ENCODE measurements at places on chromosomes 2 and 18.

DNA sequence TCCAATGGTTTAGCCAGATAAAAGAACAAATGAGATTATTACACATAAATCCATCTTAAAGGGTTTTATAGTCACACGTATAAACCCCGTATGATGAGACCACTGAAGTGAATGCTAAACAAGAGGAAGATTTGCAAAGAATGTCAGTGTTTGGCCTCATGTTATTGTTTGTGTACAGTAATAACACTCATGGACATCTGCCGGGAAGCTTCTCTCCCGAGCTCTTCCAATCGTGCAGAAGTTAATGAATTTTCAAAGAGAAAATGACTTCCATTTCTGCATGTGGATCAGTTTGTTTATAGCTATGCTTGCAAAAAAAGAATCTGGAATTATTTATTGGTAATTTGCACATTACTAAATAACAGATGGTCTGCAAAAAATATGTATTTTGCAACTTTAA lies 88.5 kb upstream of the APCDD1 start:
- DNase-seq = no peak

- DNase-seq = no peak
Measured at GRCh38 chr18:45413180-45413836, 202.0 kb upstream of the SLC14A2 start.

- no peak for DNase-seq
Measured at GRCh38 chr2:135532581-135532980, 1.3 kb downstream of the R3HDM1 start.

DNA sequence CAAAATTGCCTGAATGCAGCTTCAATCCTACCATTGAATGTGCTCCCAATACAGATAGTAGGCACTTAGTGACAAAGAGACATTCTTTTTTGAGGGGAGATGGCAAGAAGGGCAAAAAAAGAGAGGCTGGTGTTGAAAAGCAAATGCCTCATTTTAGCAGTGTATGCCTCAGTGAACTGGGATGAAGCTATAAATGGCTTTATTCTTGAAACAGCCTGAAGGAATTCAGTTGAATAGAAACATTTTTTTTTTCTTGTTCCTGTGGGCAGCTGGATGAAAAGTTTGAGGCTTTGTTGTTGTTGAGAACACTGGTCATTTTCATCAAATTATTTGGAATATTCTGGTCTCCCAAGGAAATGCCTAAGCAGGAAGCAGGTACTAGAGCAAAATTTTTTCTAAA lies 228.9 kb downstream of the RNF144A start:
- DNase-seq = no peak

- no peak for DNase-seq
Measured at GRCh38 chr2:135667045-135667444, 74.6 kb upstream of the UBXN4 start.

- DNase-seq = no peak
Measured at GRCh38 chr2:8490166-8490721, 191.6 kb upstream of the ID2 start.

DNA sequence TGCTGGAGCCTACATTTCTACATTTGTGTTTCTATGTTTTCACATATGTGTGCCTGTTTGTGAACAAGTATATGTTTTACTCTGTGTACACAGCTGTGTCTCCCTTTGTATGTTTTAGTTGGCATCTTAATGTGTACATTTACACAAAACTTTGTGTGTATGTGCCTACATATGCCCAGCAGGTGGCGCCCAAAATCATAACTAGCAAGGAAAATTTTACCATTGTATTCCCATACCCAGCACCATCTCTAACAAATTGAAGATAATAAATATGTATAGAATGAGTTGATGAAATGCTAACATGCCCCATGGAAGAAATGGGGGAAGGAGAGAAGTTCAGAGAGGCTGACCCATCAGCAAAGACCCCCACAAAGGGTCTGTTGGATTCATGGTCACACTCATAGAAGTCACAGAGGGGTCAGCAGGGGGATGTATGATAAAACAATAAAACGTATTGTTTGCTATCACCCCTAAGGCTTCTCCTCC lies 48.1 kb downstream of the PKDCC start:
- DNase-seq = peak; percentile 83

DNA sequence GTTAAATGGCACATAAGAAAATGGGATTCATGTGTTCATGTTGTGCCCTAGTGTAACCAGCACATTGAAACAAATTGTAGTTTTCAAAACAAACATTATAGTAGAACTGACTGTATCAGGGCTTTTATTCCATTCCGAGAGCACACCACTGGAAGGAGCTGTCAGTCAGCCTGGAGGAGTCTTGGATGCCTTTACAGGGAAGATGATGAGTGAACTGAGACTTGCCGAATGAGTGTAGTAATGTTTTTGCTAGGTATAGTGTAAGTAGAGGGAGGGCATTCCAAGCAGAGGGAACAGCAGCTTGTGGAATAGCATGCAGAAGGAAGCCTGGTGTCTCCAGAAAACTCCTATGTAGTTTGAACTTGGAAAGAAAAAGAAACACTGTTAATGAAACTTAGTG lies 183.5 kb downstream of the MCFD2 start:
- no peak for DNase-seq

- peak; percentile 97 for DNase-seq
Measured at GRCh38 chr18:51890762-51891161, 449.2 kb upstream of the DCC start.

GRCh38 chr2:226556050-226556449 lies 243.6 kb downstream of the IRS1 start:
- DNase-seq = no peak

DNA sequence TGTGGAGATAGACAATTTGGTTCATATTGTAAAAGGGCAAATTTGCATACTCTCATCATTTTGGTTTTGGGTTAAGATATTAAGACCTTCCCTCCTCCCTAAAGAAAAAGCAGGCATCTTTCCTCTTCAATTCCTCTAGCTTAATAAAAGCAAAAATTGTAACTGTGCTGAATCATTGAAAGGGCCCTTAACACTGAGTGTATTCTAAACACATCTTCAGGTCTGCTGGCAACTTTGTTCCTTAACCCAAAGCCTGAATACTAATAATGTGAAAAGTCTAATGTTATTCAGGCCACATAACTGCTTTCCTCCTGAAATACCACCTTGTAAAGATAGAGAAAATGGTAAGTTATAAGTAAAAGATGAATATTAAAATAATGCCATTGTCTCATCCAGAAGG lies 1200.5 kb upstream of the FAM98A start:
- DNase-seq = no peak

GRCh38 chr2:70962211-70962884 lies 16.1 kb upstream of the ANKRD53 start:
- DNase-seq = no peak

DNA sequence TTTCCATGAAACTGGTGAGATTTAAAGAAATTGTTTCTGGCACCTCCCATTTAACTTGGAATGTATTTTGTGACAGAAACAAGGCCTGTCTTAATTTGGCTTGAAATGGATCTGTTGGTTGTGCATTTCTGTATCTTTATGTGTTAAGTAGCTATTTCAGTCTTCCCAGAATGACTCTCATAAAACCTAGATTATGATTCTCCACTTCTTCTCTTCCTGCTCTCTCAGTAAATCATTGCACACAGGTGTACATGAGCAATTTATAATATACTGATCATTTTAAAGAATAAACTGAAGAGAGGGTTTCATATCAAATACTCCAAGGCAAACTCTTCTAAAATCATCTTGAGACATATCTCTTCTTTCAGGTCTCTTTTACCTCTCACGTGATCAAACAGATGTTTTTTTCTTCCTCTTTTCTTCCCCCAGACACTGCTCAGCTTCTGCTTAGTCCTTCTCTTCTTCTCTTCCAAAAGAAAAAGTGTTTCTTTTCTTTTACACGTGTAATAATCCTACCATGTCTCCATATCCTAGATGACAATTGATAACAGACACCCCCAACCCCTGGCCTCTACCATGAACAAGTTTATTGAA lies 112.0 kb downstream of the PPP1R1C start:
- no peak for DNase-seq

DNA sequence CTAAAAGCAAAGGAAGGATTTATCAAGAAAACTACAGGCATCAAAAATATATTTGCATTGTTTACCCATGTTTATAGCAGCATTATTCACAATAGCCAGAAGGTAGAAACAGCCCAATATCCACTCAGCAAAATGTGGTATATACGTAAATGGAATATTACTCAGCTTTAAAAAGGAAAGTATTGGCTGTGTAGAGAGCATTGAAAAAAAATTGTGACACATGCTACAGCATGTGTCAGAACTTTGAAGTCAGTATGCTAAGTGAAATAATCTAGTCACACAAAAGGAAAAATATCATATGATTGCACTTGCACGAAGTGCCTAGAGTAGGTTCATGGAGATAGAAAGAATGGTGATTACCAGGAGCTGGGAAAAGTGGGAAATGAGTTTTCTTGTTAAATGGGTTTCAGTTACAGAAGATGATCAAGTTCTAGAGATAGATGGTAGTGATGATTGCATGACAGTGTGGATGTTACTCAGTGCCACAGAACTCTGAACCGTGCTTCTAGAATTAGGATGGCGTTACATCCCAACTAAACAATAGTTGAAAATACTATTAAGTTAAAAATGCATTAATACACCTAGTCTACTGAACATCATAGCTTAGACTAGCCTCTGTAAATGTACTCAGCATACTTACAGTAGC lies 20.1 kb downstream of the ANKRD12 start:
- DNase-seq = no peak

GRCh38 chr18:68024716-68025115 lies 508.2 kb upstream of the DSEL start:
- no peak for DNase-seq
